Memory B cell (primary cell): ENCODE measurements at places on chromosomes 7 and 10.

DNA sequence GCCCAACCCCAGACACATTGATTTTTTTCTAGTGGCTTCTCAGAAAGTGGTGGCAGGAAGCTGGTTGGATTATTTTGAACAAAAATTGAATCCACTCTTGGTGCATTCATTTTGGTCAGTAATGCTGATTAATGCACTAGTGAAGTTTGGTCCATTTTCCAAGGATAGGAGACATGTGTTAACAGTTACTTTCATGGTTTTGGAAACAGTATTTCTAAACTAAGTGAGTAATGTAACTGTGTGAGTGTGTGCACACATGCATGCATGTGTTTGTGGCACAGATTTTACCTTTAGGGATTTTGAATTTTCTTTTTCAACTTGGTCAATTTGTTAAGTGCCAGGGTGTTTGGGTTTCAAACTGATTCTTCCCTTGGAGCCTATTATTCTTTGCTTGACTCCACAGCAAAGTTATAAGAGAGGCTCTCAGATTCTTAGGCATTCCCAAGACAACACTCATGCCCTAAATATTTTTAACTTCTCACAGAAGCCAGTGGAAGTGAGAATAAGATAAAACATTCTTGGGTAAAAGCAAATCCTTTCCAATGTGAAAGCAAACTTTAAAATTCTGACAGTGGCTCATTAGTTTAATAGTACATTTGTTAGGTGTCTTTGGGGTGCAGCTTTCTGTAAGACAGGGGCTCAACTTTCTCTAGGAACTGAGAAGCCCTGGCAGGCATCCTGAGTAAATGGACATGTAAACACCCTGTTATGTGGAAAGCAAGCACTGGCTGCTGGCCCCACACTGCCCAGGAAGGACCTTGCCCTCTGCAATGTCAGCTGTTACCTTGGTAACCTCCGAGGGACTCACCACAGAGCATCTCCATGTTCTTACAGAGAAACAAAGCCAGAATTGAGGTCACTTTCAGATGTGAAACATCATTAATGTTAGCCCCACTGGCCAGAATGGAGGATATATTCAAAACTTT, 68.4 kb downstream of the ASAH2B start:
- H3K27ac ChIP-seq = no peak overlapping the region
- H3K27me3 ChIP-seq = no peaks in the 10 kb centered on the region
- H3K4me3 ChIP-seq = no peak overlapping the region

DNA sequence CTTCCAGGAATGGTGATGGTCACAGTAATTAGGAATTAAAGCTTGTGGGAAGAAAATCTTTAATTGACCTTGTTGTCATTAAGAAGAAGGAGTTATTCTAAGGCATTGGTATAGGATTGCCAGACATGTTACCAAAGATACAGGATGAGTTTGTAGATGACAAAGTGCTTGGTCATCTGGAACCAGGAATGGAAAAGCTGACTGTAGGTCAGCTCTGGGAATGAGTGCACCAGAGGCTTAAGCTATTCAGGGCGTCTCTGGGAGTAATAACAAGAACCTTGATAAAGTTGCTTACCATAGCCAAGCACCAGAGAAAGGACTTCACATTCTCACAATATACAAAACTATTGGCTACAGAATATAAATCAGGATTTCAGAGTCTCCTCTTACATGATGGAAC, 89.0 kb downstream of the PHTF2 start:
- no peak overlapping the region for H3K4me3 ChIP-seq
- DNase-seq = no peak
- peak overlapping the region; percentile 68 for H3K27ac ChIP-seq
- H3K36me3 ChIP-seq = peaks cover 13% of the 10 kb centered on the region

DNA sequence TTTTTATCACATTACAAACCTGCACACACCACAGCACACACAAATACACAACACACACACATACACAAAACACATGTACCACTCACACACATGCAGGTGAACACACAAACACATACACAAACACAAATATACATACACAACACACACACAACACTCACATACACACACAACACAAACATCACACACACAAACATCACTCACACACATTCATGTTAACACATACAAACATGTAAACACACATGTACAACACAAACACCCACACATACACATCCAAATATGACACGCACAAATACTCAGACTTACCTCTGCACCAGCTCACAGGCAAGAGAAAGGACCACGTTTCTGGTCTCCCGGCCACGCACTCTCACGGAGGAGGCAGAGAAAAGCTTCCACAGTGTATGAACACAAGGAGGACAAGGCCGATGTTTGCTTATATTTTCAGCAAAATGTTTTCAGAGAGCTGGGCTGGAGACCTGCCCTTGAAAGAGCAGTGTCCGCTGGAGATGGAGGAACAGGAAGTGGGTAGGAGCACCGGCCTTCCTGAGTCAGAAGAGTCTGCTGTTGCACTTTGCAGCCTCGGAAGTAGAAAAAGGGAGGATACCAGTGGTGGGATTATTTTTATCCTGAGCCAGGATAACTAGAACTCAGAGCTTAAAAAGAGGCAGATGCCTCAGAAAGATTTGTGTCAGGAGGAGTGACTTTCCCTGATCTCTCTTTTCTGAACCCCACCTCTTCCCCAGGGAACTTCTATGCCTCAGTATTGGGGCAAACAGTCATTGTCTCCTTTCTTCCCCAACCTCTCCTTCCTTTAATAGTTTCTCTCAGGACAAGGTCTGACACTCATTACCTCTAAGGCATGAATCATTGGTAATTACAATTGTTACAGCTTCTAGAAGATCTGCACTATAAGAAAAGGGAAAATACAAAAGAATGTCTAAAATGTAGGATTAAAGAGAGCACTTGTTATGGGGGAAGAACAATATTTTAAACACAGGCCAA, at the start of gene GIMAP6:
GIMAP6 (minus strand) TSS at position 520 of the 999 bp plus-strand sequence. CDS start 2,243 bp downstream, outside the sequence.
- peaks cover 9% of the 10 kb centered on the region for H3K27me3 ChIP-seq
- peaks cover 9% of the 10 kb centered on the region for H3K4me1 ChIP-seq
- H3K27ac ChIP-seq = no peak within 1 kb of the TSS
- H3K36me3 ChIP-seq = no peaks in the 10 kb centered on the region
- H3K4me3 ChIP-seq = peak within 1 kb of the TSS; percentile 43

- no peak overlapping the region for H3K4me3 ChIP-seq
- DNase-seq = no peak
- H3K36me3 ChIP-seq = peaks cover 4% of the 10 kb centered on the region
- H3K27me3 ChIP-seq = no peaks in the 10 kb centered on the region
- H3K27ac ChIP-seq = no peak overlapping the region
Measured at GRCh38 chr7:135704074-135704473, 23.9 kb downstream of the SLC13A4 start.

GRCh38 chr10:86030312-86030711, 336.3 kb downstream of the GRID1 start:
- no peak for DNase-seq
- H3K4me3 ChIP-seq = no peak overlapping the region
- no peaks in the 10 kb centered on the region for H3K36me3 ChIP-seq

- no peak for DNase-seq
- H3K4me1 ChIP-seq = no peaks in the 10 kb centered on the region
Measured at GRCh38 chr10:115129752-115130151, 36.6 kb downstream of the ATRNL1 start.

DNA sequence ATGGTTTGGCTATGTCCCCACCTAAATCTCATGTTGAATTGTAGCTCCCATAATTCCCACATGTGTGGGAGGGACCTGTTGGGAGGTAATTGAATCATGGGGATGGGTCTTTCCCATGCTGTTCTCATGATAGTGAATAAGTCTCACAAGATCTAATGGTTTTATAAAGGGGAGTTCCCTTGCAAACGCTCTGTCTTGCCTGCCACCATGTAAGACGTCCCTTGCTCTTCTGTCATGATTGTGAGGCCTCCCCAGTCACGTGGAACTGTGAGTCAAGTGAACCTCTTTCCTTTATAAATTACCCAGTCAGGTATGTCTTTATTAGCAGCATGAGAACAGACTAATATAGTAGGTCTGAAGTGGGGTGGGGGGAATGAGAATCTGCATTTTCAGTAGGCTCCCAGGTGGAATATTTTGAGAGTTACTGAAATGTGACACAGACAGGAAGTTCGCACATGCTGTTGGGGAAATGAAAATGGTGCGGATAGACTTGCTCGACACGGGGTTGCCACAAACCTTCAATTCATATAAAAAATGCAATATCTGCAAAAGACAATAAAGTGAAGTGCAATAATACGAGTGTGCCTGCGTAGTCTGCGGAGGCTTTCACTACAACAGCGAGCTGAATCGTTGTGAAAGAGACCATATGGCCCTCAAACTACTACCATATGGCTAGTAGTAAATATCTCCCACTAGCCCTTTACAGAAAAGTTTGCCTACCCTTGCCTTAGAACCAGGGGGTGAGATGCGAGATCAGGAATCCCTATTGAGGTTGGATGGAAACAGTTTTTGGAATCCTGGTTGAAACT, 166.1 kb downstream of the GRK5 start:
- peaks cover 49% of the 10 kb centered on the region for H3K4me1 ChIP-seq
- H3K36me3 ChIP-seq = peaks cover 12% of the 10 kb centered on the region
- H3K4me3 ChIP-seq = no peak overlapping the region
- H3K27me3 ChIP-seq = no peaks in the 10 kb centered on the region
- DNase-seq = no peak
- H3K27ac ChIP-seq = peak overlapping the region; percentile 91

DNA sequence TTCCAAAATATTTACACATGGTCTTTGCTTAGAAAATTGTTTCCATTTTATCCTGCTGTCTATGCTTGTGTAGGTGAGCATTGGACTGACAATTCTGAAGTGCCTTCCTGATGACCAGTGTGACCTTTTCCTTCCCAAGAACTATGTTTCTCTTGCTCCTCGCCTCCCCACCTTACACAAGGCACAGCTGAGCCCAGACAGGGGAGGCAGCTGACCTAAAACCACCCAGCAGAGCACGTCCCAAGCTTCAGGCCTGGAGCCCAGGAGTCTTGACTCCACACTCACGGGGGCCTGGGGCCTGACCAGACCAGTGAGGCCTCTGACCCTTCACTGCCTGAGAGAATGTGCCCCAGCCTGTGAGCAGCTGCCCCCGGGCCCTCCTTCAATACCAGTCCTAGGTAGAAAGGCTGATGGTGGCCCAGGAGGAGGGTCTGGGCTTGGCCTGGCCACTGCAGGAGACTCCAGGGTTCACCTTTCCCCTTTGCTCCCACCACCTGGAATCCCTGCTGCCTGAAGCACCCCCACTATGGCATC, 7.0 kb downstream of the CALML5 start:
- peaks cover 1% of the 10 kb centered on the region for H3K36me3 ChIP-seq
- H3K4me1 ChIP-seq = peaks cover 11% of the 10 kb centered on the region
- H3K27me3 ChIP-seq = peaks cover 6% of the 10 kb centered on the region
- no peak for DNase-seq
- H3K4me3 ChIP-seq = no peak overlapping the region
- H3K27ac ChIP-seq = no peak overlapping the region

DNA sequence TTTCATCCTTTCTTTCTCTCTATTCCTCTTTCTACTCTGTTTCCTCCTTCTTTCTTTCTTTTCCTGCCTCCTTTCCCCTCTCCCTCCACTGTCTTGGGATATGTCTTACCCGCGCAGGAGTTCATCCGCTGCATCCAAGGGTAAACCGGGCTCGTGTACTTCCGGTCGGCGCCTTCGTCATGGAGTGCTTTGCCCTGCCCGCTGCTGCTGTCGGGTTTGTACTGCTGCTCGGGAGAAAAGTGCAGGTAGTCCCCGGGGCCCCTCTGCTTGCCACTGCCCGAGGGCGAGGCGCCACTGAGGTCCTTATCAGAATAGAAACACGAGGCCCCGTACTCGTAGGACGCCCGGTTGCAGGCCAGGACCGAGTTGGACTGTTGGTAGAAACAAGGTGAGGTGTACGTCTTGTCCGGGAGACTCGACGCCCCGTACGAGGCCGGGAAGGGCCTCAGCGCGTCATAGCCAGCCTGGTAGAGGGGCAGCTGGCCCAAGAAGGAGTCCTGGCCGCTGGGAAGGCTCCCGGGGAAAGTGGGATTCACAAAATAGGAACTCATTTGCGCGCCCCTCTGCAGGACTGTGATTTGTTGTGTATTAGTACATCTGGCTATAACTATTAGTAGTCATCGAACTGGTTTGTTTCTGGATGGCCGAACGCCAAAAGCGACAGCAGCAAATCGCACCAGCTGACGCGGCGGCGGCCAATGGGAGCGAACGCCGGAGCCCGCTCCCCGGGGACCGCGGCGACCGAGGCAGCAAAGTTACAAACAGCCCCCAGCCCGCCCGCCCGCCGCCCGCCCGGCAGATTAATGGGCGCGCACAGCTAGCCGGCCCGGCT, at the start of gene HOXA6:
HOXA6 (minus strand) TSS at position 576 of the 832 bp plus-strand sequence; CDS start at position 551, 25 bp downstream.
- peaks cover 29% of the 10 kb centered on the region for H3K4me1 ChIP-seq
- H3K36me3 ChIP-seq = no peaks in the 10 kb centered on the region
- H3K27me3 ChIP-seq = peaks cover 21% of the 10 kb centered on the region
- peak within 1 kb of the TSS; percentile 66 for H3K4me3 ChIP-seq

DNA sequence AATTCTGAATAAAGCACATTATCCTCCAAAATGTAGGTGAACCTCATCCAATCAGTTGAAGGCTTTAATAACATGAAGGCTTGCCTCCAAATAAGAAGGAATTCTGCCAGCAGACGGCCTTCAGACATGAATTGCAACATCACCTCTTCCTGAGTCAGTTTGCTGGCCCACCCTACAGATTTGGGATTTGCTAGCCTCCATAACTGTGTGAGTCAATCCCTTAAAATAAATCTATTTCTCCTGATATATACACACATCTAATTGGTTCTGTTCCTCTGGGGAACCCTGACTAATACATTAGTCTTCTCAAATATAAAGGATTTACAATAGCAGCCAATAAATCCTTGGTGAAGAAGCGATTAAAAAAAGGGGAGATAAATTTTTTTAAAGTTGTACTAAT, 34.8 kb upstream of the OSBPL3 start:
- H3K4me1 ChIP-seq = peaks cover 3% of the 10 kb centered on the region
- H3K36me3 ChIP-seq = no peaks in the 10 kb centered on the region
- no peak overlapping the region for H3K4me3 ChIP-seq
- no peak overlapping the region for H3K27ac ChIP-seq

DNA sequence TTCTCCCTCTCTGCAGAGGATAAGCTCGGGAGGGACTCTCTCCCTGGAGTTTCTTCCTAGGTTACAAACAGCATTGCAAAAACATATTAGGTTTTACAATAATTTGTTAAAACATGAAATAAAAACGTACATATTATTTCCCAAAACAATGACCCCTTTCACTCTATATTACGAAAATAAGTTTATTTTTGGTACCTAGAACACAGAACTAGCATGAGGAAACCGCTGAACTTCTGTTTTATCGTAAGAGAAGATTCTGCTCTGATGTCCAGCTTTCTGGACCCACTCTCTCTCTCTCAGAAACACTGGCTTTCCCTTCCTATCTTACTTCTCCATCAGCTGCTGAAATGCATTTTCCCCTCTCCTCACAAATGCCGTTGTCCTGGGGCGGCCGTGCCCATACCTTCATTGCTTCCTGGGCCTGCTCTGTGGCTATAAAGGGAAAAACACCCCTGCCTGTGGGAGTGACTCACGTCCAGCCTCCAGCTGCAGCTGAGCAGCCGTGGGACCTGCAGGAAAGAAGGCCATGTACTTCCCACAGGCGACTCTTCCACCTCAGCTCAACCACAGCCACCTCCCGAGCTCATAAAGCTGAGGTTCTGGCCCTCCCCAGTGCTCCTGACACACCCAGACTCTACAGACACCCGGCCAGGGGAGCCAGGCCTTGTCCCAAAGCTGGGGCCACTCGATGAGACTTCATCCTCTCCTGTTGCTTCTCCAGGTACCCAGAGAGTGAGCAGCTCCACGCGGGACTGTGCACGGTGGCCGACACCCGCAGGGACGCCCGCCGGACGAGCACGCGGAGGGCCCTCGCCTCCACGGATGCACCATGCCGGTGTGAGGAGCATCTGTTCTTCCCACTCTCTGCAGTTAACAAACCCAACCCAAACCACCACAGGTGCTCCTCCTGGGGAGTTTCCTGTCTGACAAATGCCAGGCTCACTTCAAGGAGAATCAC, 3.1 kb downstream of the GPER1 start:
- H3K4me3 ChIP-seq = no peak overlapping the region
- no peak overlapping the region for H3K27ac ChIP-seq
- DNase-seq = no peak
